ENCODE measurements at places on chromosomes 16 and 17. TPM values are rescaled to one million over a fixed set of nuclear protein-coding genes. Genes with fewer than 3 reads are reported as not detected.

C16orf74 gene
- polyA plus RNA-seq = 0.98 TPM

GRCh38 chr16:1612320-1613111, at the start of gene CRAMP1:
Gene CRAMP1, plus strand, starts transcription at chr16:1612360. Its CDS starts 2,280 bp downstream, at chr16:1614640.
- no peak for DNase-seq

DNA sequence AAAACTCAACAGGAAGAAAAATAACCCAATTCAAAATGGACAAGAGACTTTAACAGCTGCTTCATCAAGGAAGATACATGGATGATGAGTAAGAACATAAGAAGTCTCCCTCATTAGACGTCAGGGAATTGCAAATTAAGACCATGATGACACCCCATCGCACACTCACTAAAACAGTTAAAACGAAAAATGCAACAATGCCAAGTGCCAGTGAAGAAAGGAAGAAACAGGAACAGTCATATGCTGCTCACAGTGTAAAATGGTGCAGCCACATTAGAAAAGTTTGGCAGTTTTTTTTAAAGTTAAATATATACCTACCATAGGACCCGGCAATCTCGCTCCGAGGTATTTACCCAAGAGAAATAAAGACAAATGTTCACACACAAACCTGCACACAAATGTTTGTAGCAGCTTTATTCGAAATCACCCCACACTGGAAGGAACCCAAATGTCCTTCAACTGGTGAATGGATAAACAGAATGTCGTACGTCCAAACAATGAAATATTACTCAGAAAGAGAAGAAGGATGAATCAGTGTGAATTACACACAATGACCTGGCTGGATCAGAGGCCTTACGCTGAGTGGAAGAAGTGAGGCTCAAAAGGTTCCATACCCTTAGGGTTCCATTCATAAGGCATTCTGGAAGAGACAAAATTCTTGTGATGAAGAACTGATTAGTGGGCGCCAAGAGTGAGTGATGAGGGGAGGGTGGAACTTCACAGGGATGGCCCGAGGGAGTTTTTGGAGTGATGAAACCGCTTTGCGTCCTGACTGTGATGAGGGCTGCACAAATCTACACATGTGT, 110.3 kb downstream of the C16orf95 start:
- no peak for DNase-seq

DNA sequence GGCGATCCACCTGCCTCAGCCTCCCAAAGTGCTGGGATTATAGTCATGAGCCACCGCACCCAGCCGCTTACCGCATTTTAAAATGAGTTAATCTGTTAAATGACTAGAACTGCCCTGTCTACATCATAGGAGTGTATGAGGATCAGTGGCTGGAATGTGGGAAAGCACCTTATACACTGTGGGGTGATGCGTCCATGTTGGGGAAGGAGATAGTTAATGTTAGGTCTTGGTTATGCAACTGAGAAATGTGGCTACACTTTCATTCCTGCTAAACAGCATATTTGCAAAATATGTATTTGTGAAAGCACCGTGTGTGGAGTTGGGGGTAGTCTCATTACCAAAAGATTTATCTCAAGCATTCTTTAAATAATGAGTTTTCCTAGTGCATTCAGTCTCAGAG, 107.6 kb downstream of the SPACA3 start:
- no peak for DNase-seq

SEZ6L2 gene
- 3.0 TPM for polyA plus RNA-seq

DNA sequence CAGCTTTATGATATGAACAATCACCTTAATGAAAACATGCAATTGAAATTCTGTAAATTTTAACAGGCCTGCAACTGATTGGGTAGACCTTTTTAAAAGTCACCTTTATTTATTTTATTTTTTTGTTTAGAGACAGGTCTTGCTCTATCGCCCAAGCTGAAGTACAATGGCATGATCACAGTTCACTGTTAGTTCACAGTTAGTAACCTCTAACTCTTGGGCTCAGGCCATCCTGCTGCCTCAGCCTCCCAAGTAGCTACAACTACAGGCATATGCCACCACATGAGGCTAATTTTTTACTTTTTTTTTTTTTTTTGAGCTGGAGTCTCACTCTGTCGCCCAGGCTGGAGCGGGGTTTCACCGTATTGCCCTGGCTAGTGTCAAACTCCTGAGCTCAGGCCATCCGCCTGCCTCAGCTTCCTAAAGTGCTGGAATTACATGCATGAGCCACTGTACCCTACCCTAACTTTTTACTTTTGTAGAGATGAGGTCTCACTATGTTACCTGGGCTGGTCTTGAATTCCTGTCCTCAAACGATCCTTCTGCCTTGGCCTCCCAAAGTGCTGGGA, 28.0 kb downstream of the AP1G1 start:
- DNase-seq = no peak

CACNG1 gene
- 186 TPM for polyA plus RNA-seq

KRTAP2-2 gene
- polyA plus RNA-seq = not detected

DNA sequence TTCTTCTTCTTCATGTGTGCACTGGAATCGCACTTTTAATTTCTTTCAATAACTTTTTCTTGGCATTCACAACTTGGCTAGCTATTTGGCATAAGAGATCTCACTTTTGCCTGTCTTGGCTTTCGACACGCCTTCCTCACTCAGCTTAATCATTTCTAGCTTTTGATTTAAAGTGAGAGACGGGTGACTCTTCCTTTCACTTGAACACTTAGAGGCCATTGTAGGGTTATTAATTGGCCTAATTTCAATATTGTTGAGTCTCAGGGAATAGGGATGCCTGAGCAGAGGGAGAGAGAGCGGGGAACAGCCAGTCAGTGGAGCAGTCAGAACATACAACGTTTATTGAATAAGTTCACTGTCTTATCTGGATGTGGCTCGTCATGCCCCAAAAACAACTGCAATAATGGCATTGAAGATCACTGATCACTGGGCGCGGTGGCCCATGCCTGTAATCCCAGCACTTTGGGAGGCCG, 200.3 kb downstream of the SEC14L1 start:
- DNase-seq = no peak

ZNF469 gene
- polyA plus RNA-seq = 5.8 TPM

DNA sequence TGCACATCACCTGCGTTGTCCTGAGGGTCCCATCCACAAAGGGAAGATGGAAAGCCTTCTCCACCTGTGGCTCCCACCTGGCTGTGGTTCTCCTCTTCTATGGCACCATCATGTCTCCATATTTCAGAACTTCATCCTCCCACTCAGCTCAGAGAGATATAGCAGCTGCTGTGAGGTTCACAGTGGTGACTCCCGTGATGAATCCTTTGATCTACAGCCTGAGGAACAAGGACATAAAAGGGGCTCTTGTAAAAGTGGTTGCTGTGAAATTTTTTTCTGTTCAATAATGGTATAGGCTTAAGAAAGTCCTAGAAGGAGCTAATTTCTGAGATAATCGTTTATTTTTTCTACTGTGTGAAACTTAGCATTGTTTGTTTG, 18.7 kb downstream of the ZNF200 start:
- no peak for DNase-seq

- DNase-seq = no peak
Measured at GRCh38 chr17:81314398-81315081, 19.4 kb upstream of the SLC38A10 start.

LRRC75A gene
- 9.3 TPM for polyA plus RNA-seq

GRCh38 chr16:9372934-9373890, 281.8 kb downstream of the HAPSTR1 start:
- DNase-seq = no peak

GRCh38 chr16:90019543-90020259, 445 bp upstream of the DBNDD1 start:
- peak; percentile 48 for DNase-seq

DNA sequence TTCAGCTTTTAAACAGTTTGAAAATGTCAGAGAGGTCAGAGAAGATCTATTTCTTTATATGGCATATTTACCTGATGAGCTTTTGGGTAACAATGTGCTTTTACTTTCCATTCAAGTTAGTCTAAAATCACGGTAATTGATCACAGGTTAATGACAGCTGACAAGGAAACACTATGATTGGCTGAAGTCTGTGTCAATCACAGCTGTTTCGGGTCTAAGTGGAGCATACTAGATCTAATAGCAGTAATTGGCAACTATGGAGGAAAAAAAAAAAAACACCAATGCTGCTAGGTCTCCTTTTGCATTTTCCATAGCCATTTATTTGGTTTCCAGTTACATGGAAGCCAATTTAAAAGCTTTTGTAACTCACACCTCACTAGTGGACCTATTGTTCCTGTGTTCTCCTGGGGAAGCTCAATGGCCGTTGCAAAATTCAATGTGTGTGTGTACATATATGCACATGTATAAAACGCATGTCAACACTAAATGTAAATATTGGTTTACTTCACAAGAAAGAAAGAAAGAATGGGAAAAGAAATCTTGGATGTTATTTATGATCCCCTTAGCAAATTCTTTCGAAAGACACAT, 568.3 kb upstream of the ZFHX3 start:
- DNase-seq = no peak

DNA sequence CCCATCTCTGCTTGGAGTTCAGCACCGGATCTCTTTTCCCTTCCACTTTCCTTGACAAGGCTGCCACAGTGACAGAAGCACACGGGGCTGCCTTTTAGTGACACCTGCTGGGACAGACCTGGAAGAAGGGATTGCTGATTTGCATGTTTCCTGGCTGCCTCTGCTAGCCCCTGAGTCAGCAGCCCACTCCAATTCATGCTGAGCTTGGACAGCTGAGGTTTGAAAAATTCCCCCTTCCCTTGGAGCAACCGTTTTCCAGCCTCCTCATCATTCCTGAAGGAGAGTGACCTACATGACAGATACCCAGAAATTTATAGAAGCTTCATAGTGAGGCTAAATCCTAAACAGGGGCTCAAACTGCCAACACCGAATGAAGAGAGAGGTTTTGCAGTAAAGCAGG, 18.8 kb upstream of the RBL2 start:
- no peak for DNase-seq

GRCh38 chr16:89895482-89896250, 22.3 kb downstream of the TCF25 start:
- DNase-seq = no peak

GRCh38 chr16:27318392-27319256, 4.8 kb downstream of the IL4R start:
- DNase-seq = no peak

SERPINF2 gene
- polyA plus RNA-seq = 0.57 TPM

DNA sequence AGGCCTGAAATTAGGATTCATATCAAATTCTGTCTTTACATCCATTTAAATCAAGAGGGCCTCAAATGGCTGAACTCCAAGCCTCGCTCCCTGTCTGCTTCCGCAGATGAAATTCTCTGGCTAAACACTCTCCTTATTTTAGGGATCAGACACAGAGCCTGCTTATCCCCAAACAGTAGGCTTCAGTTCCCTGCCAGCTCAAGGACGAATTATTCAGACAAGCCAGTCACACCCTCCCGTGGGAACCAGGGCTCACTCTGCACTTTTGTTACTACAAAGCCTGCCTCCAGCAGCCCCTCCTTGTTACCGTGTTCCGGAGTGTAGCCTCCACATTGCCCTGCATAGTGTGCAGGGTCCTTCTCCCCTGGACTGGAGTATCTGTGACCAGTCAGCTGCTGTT, 46.6 kb upstream of the LCMT1 start:
- DNase-seq = no peak

RUSF1 gene
- polyA plus RNA-seq = 42.5 TPM

GRCh38 chr17:17325816-17326215, 22.6 kb downstream of the NT5M start:
- no peak for DNase-seq

TBC1D3 gene
- not detected for polyA plus RNA-seq

- peak; percentile 25 for DNase-seq
Measured at GRCh38 chr17:55451203-55451641, 29.6 kb upstream of the MMD start.

DNA sequence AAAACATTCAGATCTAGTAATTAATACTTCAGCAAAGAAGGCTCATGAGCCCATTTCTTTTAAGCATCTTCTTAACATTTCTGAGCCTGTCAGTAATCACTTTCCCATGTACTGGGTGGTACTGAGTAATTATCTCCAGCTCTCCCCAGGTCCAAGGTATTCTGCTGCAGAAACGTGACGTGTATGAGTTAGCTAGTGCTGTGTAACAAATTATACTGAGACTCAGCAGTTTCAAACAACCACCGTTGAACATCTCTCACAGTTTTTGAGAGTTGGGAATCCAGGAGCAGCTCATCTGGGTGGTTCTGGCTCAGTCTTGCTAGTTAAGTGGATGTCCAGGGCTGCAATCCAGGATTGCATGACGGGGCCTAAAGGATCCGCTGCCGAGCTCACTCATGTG, 25.2 kb downstream of the C16orf95 start:
- no peak for DNase-seq

DNA sequence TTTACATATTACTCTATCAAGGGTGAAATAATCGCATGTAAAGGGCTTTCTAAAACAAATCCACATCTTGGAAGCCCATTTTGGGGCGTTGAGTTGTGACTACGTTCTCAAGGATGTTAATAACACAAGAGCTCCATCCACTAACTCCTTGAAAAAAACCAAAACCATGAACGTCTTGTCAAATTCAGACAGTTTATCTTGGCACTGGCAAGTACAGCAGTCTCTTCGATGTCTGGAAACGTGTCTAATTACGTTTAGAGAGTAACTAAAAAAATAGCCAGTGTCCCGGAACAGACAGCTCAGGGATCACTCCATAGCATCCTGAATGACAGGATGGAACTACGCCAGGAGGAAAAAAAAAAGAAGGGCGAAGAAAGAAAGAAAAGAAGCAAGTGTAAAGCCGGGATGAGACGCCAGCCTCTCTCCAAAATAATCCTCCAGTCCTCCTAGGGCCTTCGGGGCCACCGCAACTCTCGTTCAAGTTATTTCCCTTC, 954 bp downstream of the MYO1D start:
- no peak for DNase-seq

GRCh38 chr16:54817432-54817831, 113.2 kb upstream of the IRX5 start:
- no peak for DNase-seq

DNA sequence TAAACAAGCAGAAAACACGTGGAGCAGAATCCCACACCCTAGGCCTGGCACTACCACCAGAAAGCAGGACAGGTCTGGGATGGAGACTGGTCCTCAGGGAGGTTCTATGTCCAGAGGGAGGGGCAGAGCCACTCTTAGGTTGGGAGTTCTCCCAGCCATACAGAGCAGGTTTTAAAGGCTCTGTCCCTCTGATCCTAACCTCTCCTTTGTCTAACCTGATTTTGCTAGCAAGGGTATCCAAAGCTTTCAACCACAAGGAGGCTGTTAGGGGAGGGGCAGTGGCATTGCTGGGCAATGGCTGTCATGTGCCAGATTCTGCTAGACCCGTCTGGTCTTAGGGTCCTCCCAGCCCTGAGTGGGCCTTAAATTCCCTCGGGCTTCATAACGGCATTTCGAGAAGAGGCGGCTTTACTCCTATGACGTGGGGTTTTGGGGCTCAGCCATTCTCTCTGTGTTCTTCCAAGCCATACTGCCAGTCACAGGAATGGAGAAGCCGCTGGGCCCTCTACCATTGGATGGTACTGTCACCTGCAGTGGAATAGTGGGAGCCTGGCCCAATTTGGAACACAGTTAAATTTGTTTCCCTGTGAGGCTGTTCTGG, 5.7 kb downstream of the TPPP3 start:
- DNase-seq = no peak
